Stomach (tissue), 19 donors: ENCODE measurements at places on chromosomes 11 and 22. TPM values are rescaled to one million over a fixed set of nuclear protein-coding genes. Genes with fewer than 3 reads are reported as not detected.

Gene BATF2
- 0.73 TPM for total RNA-seq

DNA sequence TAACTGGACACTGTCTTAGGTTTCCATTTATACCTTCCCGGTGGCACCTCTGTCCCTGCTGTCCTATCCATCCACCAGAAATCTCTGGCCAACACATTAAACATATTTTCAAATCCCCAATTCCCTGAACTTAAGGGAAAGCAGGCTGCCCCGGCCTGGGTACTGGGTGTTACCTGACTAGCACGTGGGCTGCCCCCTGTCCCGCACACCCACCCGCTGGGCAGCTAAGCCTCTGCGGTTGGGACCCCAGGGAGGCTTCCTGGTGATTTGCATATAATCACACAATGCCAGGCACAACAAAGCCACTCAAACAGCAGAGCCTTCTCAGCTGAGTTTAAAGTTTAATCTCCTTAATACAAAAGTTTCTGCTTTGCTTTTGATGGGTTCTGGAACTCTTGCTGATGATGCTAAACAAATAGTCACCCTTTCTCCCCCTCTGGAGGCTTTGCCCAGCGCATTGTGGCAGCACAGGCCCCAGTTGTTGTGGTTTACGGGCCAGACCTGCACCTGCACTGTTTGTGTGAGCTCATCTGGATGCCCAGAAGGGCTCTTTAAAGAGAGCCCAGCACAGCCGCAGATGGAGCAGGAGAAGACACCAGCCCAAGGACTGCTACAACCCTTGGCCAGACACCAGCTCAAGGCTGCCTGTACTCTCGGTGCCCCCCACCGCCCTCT is 59.9 kb upstream of the POU2AF1 start:
- DNase-seq = no peak

Gene OR5L2
- not detected for total RNA-seq

Gene SHANK3
- 12.7 TPM for total RNA-seq

DNA sequence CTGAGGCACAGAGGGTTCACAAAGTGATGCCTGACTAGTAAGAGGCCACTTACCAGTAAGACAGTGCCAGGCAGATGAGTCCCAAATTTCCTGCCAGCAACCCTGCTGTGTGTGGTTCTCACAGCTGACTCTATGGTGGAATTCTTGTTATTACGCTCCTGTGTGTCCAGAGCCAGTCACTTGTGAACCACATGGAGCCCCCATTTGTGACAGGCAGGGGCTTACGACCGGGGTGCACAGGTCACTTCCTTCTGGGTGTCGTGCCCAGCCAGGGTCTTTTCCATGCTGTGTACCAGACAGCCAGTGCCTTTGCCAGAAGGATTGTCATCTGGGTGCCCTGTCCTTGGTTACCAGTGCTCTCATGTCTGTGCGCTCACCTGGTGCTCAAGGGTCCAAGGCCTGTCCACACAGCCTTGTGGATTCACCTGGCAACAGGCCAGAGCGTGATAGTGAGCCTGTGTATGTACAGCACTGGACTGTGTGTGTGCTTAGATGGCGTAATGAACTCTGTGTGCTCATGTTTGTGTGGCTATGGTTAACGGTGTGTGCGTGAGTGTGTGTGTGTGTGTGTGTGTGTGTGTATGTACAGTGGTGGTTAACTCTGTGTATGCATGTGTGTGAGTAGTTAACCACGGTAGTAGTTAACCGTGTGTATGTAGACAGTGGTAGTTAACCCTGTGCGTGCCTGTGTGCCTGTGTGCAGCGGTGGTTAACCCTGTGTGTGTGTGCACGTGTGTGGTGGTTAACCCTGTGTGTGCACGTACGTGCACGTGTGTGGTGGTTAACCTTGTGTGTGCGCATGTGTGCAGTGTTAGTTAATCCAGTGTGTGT is 18.6 kb downstream of the GRAMD4 start:
- peak; percentile 90 for DNase-seq

Gene HORMAD2
- total RNA-seq = not detected

- no peak for DNase-seq
Observed at GRCh38 chr11:22699388-22699787, 33.0 kb downstream of the GAS2 start.

DNA sequence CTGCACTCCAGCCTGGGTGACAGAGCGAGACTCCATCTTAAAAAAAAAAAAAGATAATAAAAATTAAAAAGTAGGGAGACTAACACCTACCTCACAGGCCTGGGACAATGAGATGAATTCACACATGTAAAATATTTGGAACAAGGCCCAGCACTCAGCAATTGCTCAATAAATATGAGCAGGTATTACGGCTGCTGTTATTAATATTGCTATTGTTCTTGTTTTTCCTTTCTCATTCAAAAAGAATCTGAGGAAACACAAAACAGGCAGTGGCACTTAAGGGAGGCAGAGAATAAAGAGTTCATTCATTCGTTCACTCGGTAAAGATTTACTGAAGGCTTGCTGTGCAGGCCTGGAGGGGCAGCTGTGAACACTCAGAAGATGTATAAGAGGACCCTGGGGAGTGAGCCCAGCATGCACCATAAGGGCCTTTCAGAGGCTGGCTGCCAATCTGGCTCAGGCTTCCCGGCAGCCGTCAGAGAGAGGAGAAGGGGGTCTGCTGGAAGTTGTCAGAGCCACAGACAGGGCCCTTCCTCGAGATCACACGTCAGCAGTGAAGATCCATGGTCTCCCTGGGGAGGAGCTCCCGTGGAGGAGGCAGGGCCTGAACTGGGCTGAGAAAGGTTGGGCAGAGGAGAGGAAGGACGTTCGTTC is 51.6 kb upstream of the TCF20 start:
- no peak for DNase-seq

DNA sequence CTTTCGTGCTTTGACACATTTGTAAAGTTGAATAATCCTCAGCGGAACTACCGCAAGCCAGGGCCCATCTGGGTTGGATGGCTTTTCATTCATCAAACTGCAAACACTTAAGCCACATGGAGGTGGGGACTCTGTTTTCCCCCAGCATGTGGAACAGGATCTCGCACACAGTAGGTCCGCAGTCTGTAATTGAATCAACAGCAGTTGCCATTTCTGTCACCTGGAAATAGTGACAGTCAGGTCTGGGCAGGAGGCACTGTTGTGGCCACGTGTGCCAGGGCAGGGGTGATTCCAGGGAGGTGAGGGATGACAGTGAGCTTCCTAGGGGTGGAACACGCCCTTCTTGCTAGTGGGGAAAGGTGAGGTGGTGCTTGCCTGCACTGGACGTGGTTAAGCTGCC is 50.7 kb upstream of the ANO1 start:
- DNase-seq = no peak

DNA sequence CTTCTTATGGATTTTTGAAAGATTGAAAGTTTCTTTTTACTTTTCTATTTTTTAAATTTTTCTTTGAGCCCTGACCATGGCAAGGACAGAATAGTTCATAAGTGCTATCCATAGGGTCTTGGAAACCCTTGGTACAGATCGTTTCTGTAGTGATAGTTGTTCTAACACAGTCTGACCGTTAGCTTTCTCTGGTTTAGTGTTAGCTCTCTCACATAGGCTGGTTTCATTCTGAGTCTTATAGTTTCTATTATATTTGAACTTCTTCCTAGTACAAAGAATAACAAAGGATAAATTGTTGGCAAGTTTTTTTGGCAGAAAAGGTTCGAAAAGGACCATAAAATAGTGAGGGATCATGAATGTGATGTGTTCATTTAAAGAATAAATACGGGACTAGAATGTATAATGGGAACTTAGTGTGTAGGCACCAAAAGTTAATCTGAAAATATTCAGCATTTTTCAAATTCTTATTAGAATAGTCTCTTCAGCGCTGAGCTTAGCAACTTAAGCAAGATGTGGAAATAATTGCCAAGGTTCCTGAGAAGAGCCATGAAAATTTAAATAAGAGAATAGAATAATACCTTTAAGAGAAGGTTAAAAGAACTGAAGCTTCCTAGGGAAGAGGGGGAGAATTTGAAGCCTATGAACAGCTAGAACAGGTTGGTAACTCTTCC is 24.1 kb downstream of the FDX1 start:
- no peak for DNase-seq

GRCh38 chr22:46212195-46212594 is 37.9 kb downstream of the CDPF1 start:
- no peak for DNase-seq

DNA sequence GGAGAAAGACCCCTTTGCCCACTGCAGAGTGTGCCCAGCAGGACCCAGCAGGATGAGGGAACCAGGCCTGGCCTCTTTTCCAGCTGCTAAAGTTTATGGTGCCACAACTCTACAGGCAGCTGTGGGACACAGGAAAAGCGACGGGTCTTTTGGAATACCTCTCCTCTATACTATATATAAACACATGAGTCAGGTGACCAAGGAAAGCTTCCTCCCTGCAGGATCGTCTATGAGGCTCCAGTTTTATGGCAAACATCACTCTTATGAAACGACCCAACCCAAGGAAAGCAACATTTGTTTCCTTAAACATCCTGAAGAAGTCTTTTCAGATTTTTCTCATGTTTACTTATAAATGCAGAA is 102.8 kb upstream of the AKIP1 start:
- no peak for DNase-seq

DNA sequence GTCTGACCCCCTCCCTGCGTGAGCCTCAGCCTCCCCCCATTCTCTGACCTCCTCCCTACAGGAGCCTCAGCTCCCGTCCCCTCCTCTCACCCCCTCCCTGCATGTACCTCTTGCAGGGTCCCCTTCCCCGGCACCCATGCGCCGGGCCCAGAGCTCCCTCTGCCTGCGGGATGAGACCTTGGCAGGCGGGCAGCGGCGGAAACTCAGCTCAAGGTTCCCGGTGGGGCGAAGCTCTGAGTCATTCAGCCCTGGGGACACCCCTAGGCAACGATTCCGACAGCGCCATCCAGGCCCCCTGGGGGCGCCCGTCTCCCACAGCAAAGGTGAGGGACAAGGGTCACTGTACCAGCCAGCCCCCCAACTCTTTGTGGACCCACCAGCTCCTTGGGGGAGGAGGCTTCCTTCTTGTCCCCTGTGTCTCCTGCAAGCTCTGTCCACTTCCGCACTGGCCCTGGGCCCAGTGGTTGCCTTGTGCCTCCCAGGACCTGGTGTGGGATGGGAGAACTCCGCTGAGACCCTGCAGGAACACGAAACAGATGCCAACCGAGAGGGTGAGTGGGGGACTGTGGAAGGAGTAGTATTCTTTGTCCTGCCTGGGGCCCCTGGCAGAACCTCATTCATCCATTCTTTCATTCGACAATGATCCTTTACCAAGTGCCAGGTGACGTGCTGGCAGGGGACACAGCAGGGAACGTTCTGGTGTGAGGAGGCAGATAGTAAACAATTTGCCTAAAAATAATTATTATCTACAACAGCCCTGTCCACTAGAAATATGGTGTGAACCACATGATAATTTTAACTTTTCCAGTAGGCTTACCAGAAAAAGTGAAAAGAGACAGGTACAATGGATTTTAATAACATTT is 3.7 kb upstream of the RPS6KA4 start:
- DNase-seq = peak; percentile 85

Gene MAJIN
- total RNA-seq = not detected

DNA sequence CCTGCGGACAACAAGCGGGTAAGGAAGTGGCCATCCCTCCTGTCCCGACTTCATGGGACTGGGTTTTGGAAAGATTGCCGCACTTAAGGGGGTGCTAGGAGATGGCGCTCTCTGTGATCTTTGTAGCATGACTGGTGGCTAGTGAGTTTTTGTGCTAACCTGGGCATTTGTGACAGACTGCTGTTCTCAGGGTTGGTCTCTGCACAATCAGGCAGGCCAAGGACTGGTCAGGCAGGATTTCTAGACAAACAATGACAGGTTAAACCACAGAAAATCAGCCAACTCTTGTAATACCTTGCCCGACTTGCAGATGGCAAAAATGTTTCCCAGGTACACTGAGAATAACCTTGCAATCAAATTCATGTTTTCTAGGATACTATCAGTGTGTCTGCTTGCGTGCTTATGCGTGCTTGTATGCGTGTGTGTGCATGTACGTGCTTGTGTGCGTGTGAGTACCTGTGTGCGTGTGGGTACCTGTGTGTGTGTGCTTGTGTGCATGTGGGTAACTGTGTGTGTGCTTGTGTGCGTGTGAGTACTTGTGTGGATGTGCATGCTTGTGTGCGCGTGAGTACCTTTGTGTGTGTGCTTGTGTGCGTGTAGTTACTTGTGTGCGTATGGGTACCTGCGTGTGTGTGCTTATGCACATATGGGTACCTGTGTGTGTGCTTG is 25.6 kb upstream of the SORL1-AS1 start:
- DNase-seq = peak; percentile 85

DNA sequence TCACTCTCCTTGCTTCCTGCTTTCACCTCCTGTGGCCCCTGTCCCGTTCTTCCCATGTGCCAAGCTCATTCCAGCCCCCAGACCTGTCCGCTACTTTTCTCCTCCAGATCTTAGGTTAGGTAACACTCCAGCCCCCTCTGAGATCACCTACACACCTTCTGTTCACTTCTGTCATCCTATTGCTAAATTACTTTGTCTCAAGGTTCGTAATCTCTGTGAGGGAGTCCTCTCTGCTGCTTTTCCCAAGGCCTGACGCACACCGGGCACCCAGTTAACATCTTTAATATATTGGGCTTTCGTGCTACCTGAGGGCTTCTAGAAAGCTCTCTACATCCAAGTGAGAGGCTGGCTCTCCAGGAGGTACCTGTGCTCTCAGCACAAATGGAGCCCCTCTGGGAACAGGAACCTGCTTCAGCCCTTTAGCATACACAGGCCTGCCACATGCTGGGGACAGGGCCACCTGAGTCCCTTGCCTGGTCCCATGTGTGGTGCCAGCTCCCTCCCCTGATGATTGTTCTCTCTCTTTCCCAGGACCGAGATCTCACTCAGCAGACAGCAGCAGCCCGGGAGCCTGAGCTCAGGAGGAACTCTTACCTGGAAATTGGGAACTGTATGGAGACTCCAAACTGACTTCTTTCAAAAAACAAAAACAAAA is 8.5 kb downstream of the C22orf31 start:
- no peak for DNase-seq

- DNase-seq = no peak
Observed at GRCh38 chr11:8209208-8209807, 40.5 kb upstream of the RIC3 start.

Gene GAL3ST3
- total RNA-seq = not detected

Gene TMEM121B
- not detected for total RNA-seq

Gene TRIM66
- 2.3 TPM for total RNA-seq

Gene AMBRA1
- total RNA-seq = 22.3 TPM

GRCh38 chr11:49424136-49424535 is 215.7 kb upstream of the FOLH1 start:
- DNase-seq = no peak

DNA sequence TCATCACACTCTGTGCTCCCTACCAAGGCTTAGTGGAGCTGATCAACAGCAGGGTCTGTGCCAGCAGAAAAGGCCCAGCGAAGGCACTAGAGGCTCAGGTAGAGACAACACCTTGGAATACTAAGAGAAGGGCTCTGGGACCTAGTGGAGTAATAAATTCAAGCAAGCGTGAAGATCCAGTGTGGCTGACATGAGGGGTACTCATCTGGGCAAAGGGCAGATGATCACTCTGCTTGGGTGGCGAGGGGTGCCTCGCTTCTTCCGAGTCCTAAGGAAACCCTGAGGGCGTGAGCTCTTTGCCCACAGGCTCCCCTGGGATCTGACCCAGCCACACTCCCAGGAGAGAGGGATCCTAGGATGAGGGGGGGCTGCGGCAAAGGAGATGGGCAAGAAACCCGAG is 3.5 kb upstream of the TPBGL start:
- DNase-seq = no peak
